Lower lobe of right lung (tissue), 2 donors: ENCODE measurements at places on chromosomes 4 and X. TPM values are rescaled to one million over a fixed set of nuclear protein-coding genes. Genes with fewer than 3 reads are reported as not detected.

The ARHGEF9 gene
- 20.8 TPM for total RNA-seq

GRCh38 chr4:113472864-113473263 is 288.7 kb downstream of the CAMK2D start:
- DNase-seq: no peak

DNA sequence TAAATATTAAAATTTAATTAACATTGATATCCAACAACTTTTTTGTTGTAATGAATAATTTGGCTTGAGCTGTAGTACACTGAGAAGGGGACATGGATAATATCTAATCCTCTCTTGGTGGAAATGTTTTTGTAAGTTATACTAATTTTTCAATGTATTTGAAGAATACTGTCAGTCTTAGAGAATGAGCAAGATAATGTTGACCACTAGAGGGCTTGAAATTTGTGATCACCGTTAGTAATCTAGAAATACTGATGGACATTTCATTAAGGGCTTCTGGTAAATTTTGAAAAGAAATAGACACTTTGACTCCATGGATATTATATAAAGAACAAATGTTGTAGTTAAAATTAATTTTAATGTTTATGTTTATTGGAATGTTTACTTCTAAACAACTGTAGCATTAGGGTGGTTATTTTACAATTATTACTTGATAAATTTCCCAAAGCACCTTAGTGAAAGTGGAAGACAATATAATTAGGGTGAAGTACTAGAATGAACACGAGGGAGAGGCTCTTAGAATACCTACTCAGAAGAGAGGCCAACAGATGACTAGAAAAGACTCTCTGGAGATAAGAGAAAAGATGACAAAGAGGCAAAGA is 20.0 kb upstream of the CAMK2D start:
- DNase-seq: no peak

The YIPF6 gene
- total RNA-seq: 45.0 TPM

GRCh38 chr4:121266982-121267381 is 102.9 kb upstream of the TNIP3 start:
- DNase-seq: no peak

- no peak for DNase-seq
Measured at GRCh38 chrX:1657367-1658070, 42.7 kb downstream of the ASMT start.

GRCh38 chr4:146643812-146644401 is 5.2 kb downstream of the POU4F2 start:
- no peak for DNase-seq

- DNase-seq: no peak
Measured at GRCh38 chrX:107871136-107871535, 45.5 kb downstream of the MID2 start.
